Midbrain (tissue), 1 donor: ENCODE measurements at places on chromosomes 5 and 9.
A peak's percentile ranks its signal among the peaks of the same experiment; 100 is the strongest.

DNA sequence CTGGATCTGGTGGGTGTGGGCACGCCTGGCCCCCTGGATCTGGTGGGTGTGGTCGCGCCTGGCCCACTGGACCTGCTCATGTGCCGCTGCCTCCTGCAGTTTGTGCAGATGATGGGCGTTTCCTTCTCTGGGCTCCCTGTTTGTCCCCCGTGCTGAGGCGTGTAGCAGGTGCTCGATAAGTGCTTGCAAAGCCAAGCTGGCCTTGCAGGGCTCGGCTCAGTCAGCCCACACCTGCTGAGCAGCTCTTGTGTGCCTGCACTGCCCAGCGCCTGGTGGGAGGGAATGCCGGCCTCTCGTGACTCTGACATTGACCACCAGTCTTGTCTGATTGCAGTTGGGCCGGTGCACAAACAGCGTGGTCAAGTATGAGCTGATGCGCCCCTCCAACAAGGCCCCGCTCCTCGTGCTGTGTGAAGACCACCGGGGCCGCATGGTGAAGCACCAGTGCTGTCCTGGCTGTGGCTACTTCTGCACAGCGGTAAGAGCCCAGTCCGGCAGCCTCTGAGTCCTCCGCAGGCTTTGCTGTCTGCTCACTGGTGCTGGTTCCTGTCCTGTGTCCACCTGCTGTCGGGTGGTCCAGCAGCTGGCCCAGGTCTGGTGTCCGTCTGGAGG, 102.7 kb upstream of the CACNA1B start:
- DNase-seq: no peak

DNA sequence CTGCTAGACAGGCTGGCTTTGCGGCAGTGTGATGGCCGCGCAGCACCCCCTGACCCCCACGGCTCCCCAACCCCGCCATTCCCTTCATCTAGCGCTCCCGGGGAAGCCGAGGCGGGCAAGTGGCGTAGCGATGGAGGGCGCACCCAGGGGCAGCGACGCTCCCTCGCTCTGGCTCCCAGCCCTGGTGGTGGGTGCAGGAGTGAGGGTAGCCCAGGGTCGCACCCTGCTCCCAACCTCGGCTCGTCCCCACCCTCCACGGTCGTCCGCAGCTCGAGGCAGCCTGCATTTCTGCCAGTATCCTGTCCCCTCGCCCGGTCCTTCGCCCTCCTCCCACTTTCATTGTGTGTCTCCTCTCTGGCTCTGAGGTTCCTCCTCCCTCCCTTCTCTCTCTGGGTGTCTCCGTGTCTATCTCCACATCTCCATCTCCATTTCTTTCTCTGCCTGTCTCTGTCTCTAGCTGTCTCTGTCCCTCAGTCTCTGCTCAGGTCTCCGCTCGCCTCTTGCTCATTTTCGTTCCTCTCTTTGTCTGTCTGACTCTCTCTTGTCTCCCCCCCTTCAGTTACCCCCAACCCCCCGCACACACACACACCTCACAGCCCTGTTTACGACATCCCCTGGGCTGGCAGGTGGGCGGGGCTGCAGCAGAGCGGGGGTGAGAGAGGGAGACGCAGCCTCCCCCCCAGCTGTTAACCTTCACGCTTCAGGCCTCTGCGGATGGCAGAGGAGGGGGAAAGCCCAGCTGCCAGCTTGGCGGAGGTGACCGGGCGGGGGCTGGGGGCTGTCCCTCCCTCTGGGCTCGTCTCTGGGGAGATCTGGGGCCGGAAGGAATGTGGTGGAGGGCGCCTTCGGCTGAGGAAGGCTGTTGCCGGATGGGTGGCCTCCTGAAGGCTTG, 48.7 kb upstream of the PSD2 start:
- DNase-seq: peak; percentile 48

DNA sequence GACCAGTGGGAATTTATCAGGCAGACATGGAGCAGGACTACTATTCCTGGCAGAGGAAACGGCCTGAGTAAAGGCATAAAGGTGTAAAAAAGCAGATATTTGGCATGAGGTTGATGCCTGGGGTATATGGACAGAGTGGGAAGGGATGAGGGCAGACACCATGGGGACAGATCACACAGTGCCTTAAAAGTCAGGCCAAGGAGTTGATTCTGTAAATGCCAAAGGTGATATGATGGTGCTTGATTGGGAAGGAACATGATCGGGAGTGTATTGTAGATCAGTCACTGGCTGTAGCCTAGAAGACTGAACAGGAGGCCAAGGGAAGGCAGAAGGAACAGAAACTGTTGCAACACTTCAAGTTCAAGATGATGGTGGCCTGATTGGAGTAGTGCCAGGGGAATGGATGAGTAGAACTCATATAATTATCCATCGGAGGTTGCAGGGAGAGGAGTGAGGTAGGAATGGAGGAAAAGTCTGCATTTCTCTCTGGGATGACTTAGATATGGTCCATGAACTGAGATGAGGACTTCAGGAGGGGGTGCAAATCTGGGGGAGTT, 594.3 kb upstream of the KLF4 start:
- DNase-seq: no peak

DNA sequence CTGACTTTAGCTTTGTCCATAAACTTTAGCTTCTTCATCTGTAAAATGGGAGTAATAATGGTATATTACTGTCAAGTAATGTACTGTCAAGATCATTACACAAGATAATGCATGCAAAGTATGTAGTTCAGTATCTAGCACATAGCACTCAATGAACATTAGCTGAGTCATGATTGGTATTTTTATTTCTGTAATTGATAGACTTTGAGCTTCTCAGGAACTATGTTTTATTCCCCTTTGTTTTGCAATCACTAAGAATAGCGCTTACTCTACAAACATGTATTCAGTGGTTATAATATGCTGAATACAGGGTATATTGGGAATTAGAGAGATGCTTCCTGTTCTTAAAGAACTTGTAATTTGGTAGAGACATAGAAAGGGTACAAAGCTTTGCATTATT, 142.3 kb upstream of the KLF9 start:
- DNase-seq: no peak

DNA sequence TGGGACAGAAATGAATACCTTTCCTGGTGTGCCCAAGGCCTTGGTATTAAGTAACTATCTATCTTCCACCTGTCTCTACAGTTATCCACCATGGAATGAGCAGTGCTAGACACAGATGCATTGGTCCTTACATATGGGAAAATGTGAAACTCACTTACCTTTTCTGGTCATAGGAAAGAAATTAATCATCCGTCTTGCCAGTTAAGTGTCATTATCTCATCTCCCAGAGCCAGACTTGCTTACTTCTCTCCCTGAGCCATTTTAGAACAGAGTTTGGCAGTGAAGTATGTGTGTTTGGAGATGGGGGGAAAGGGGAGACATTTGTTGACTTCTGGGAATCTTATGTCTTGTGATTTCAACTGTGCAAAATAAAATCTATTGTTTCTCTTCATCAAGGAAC, 1211.0 kb upstream of the CDH6 start:
- no peak for DNase-seq

- DNase-seq: no peak
Observed at GRCh38 chr5:77145666-77146065, 58.6 kb upstream of the ZBED3 start.

DNA sequence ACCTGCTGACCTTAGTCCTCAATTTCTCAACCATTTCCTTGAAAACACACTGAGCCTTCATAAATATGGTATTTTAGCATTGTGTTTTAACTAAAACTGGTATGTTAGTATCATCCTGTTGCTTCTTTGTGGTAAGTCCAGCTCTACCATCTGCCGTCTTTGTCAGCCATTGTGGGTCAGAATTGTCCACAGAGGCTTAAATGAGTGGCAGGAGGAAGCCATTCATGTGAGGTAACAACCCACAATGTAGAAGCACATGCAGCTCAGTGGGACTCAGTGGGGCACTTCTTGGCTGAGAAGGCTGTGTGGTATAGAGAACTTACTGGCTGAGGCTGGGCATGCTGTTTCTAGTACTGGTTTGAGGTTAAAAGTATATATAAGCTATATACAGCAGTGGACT, 149.2 kb upstream of the NR3C1 start:
- no peak for DNase-seq

GRCh38 chr9:124355941-124356744, 59.1 kb downstream of the PSMB7 start:
- no peak for DNase-seq

DNA sequence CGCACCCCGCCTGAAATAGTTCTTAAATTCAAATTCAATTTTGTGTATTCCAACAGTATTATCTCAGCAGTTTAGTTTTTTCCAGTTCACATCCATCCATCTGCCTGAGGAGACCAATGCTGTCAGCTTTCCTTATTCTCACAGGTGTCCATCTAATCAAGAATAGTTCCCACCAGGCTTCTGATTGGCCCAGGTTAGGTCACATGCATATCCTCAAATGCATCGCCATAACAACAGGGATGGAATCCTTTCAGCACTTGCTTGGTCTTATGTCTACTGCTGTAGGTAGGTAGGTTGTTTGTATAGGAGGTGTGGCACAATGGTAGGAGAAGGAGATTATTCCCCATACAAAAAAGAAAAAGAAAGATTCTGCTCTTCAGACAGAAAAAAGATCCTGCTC, 91.2 kb downstream of the UBE2R2 start:
- no peak for DNase-seq

DNA sequence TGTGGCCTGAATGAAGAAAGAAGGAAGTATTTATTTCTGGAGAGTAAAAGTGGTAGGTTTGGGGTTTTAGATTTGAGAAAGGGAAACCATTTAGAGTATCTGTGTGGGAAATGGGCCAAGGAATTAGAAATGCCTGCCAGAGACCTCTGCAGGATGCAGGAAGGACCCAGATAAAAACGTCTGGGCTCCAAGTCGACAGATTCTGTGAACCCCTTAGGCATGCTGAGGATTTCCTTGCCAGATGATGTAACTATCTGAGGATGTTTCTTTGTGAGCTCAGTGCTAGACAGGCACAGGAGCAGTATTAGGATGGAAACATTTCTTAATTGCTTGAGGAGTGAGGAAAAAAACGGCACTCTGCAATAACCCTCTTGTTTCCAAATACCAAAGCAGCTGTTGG, 251.8 kb upstream of the DMRT1 start:
- DNase-seq: no peak

GRCh38 chr9:122254761-122255160, 9.9 kb downstream of the RBM18 start:
- DNase-seq: no peak

DNA sequence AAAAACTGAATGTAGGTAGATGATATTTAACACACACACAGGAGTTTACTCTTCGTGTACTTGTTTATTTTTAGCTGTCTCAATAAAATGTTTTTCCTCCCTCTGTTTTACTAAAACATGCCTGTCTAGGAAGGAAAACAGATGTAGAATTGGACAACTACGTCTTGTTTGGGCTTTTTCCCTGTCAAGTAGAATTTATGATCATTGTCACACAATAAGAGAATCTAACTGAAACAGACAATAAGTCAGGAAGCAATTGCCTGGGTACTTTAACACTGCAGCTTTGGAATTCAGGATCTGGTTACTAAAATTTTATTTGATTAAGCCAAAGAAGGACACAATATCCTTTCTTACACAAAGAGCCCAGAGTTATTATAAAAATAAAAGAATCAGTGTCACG, 164.2 kb downstream of the ZDHHC21 start:
- no peak for DNase-seq

- peak; percentile 72 for DNase-seq
Observed at GRCh38 chr9:34633851-34634550, 3.6 kb downstream of the SIGMAR1 start.

GRCh38 chr9:69697475-69697874, 25.3 kb upstream of the APBA1 start:
- no peak for DNase-seq

GRCh38 chr5:77560677-77561263, 68.7 kb upstream of the WDR41 start:
- peak; percentile 51 for DNase-seq

GRCh38 chr9:111886983-111887718, 9.5 kb upstream of the UGCG start:
- DNase-seq: no peak

- no peak for DNase-seq
Observed at GRCh38 chr5:80025069-80025468, 10.1 kb upstream of the THBS4 start.

GRCh38 chr9:131276891-131277286, 579 bp upstream of the FAM78A start:
- no peak for DNase-seq

GRCh38 chr5:35618781-35619180, 1.1 kb downstream of the SPEF2 start:
- DNase-seq: no peak

GRCh38 chr9:130172858-130173665, 858 bp downstream of the NCS1 start:
- DNase-seq: no peak

DNA sequence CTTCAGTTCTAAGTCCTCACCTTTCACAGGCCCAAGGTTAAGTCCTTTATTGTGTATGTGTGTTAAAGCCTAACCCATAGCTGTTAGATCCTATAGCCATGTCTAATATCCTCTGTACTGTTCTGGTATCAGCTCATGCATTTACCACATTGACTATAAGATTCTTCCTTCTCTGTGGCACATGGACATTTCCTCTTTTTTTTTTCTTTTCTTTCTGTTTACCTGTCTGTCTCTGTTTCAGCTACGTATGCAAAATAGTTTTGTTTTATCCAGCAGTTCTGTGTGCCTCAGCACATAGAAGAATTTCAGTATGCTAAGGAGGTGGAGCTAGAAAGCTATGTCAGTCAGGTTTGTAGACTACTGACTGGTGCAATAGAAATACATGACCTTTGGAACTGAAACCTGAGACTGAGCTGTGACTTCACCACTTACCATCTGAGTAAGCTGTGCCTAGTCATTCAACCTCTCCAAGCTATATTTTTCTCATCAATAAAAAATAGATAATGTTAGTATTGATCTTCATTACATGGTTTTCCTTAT, 155.6 kb upstream of the VLDLR start:
- DNase-seq: no peak

GRCh38 chr5:135876146-135876545, 19.5 kb downstream of the IL9 start:
- DNase-seq: no peak

DNA sequence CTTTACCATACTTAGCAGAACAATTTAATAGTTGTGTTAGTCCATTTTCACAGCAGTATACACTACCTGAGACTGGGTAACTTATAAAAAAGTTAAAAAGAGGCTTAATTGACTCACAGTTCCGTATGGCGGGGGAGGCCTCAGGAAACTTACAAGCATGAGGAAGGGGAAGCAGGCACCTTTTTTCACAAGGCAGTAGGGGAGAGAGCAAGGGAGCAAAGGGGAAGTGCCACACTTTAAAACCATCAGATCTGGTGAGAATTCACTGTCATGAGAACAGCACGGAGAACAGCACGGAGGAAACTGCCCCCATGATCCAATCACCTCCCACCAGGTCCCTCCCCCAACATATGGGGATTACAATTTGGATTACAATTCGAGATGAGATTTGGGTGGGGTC, 269.9 kb downstream of the MTRR start:
- DNase-seq: no peak

- no peak for DNase-seq
Observed at GRCh38 chr9:119282476-119283077, 86.7 kb downstream of the BRINP1 start.

DNA sequence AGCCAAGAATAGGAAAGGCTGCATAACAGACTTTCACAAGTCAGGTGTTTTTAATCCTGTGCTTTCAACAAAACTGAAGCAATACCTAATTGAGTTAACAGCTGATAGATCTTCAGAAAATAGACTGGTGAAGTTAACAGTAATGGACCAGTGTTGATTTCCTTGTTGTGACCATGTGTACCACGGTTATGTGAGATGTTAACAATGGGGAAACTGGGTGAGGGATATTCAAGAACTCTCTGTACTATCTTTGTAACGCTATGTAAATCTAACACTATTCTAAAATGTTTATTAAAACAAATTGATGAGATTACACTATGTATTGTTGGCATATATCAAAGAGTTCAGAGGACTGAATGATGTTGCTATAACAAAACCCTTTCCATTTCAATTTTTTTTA, 36.9 kb downstream of the MACROH2A1 start:
- DNase-seq: no peak

GRCh38 chr9:20562051-20562450, 60.2 kb downstream of the MLLT3 start:
- DNase-seq: no peak
